GM19239 (cell line): ENCODE measurements at places on chromosomes 12 and 14.

GRCh38 chr14:38090506-38090905 is 117.2 kb upstream of the SSTR1 start:
- DNase-seq, result no peak

DNA sequence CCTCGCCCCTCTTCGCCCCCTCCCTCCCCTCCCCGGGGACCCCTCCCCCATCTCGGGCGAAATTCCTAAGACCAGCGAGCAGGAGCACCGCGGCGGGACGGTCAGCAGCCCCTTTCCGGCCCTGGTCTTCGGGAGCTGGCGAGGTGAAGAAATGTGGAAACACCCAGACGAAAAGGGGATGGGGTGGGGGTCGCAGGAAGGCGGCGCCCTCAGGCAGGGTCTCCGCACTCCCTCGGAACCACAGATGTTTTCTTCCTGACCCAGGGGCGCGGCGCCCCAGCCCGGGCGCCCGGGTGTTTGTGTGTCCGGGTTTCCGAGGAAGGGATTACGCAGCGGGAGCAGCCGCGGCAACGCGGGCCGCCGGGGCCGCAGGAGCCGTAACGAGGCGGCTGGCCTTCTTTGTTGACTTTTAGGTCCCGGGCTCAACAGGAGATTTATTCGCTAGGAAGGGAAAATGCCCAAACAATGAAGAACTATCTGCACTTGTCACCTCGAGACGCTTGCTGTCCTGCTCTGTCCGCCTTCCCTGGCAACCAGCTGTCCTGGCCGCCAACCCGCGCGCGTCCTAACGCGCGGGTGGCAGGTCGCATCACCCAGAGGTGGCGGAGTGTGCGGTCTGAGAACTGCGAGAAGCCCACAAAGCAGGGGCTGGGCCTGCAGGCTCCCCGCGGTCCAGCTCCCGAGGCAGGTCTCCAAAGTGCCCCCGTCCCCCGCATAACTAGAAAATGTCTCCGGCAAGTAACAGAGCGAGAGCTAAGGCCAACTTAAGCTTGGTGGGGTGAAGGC is 7.0 kb downstream of the FOXA1 start:
- DNase-seq, result no peak

GRCh38 chr14:103854017-103854808 is 6.8 kb upstream of the PPP1R13B start:
- no peak for DNase-seq

GRCh38 chr12:69672195-69672594 is 26.9 kb downstream of the BEST3 start:
- DNase-seq, result no peak

DNA sequence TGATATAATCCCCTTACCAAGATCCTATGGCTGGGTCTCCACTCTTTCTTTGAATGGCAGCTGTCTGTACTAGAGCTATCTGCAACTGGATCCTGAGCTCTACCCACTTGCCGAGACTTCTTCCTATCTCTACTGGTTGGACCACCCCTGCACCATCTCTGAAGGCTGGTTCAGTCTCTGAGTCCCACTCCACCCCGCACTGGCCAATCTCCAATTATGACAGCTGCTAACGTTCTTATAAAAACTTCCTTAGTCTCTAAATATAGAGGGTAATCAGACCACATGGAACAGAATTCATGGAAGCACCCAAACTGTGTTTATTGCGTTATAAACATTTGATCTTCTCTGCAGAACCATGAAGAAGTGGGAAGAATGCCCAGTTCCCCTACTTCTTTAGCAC is 186.6 kb upstream of the EEA1 start:
- no peak for DNase-seq
